ENCODE measurements at places on chromosomes 5 and 9.
A peak's percentile ranks its signal among the peaks of the same experiment; 100 is the strongest.

GRCh38 chr9:108374626-108375025 is 481.2 kb downstream of the ACTL7B start:
- DNase-seq = peak; percentile 47

DNA sequence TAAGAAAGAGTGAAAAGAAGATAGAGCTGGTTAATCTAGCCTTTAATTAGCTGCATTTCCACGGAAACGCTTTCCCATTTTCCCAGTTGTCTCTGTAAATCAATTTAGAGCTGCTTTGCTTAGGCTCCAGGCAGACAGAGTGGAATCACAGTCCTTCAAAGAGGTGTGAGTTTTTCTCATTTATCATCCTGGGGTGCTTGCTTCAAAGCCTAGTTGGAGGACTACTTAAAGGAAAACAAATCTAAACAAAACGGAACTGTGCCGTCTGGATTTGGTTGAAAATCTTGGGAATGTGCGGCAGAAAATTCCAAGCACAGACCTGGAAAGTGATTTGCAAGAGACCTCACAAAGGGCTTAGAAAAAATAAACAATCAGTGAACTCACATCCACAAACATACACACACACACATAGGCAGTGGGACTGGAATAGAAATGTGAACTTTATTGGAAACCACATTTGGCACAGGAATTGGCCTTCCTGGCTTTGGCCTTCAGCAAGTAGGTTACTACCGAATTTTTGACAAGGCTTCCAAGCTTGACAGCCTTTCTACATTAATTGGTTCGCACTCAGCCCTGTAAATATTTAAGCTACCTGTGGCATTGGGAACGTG is 235.2 kb upstream of the SLC24A2 start:
- DNase-seq = no peak

DNA sequence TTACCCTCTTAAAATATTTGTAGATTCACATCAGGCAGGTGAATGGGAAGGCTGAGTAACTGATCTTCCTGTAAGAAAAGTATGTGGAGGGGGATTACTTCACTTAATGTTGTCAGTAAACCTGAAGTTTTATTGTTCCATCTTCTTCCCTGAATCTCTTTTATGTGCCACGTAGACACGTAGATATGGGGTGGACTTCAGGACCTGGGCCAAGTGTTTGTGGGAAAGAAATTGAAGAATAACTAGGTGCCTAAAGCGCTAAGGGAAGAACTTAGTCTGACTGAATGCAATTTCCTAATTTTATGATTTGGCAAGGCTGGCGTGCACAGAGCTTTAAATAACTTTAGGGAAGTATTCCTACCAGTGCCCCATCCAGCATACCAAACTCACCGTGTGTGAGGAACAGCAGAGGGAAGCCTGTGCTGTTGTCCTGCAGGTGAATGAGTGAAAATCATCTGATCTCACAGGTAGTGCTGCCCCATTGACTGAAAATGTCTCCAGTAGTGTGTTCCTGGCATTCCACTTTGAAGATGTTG is 323.4 kb downstream of the KDM4C start:
- DNase-seq = no peak

- no peak for DNase-seq
Observed at GRCh38 chr5:114362197-114362976, 517 bp downstream of the KCNN2 start.

DNA sequence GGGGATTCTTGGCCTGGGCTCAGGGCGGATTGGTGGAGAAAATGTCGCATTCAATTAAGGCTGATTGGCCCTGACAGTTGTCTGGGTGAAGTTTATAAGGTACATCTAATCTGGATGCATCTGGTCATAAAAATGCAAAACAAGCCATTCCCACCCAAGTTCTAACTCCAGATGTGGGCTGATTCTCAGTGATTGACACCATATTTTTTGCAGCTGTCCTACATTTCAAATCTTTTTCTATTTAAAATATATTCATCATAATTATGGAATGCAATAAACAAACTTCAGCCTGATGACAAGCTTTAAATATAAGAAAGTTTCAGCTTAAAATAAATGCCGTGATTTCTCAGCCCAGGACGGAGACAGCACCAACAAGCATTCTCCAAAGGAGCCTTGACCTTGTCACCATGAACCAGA is 146.4 kb upstream of the SMIM23 start:
- DNase-seq = no peak

DNA sequence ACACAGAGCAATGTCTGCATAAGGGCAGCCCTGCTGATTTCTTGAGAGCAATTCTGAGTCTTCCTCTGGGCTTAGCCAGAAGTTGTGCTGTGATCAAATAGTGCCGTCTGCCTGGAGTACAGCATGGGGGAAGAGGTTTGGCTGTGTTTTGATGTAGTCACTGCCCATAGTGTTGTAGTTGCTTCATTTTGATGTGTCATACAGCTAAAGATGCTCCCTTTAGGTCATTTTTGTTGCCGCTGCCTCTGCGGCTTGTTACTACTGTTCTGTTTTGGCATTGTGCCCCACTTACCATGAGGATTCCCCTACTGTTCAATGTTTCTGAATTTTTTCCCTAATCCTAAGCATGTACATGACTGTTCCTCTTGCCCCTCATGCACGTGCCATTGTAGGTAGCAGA is 23.0 kb downstream of the SLC36A1 start:
- DNase-seq = no peak

GRCh38 chr9:10272830-10273229 is 340.0 kb downstream of the PTPRD start:
- DNase-seq = no peak

GRCh38 chr5:140133514-140134167 is 7.9 kb downstream of the IGIP start:
- no peak for DNase-seq
